Stimulated activated naive CD4-positive, alpha-beta T cell treated with Interleukin-2 at 50 U/mL for 16 hours (primary cell): ENCODE measurements at places on chromosomes 2 and 18.
A peak's percentile ranks its signal among the peaks of the same experiment; 100 is the strongest.

GRCh38 chr2:190407246-190407661, 901 bp upstream of the MFSD6 start:
- DNase-seq = peak; percentile 28

- no peak for DNase-seq
Observed at GRCh38 chr2:241868661-241869081, 858 bp upstream of the RTP5 start.

DNA sequence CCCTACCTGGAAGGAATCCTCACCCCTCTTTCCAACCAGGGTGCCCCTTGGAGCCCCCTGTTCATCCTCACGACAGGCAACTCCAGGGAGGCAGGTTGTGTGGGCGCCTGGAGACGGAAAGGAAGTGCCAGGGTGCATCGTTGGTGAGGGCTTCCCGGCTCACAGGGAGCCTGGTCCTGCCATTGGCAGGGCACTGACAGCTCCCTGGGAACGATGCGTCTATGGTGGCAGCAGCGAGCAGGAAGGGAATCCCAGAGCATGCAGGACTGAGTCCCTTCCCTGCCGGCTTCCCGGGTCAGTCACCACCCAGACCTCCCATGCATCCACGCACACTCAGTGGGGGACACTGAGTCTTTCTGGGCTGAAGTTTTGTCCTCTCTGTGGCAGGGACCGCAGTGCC, 117.6 kb downstream of the INHBB start:
- DNase-seq = no peak

GRCh38 chr18:55384551-55385275, 203.3 kb downstream of the TCF4 start:
- DNase-seq = no peak

- no peak for DNase-seq
Observed at GRCh38 chr18:8868276-8868675, 162.9 kb downstream of the MTCL1 start.
